Uterus (tissue), 4 donors: ENCODE measurements at places on chromosomes 7 and 10. TPM values are rescaled to one million over a fixed set of nuclear protein-coding genes. Genes with fewer than 3 reads are reported as not detected.
A peak's percentile ranks its signal among the peaks of the same experiment; 100 is the strongest.

DNA sequence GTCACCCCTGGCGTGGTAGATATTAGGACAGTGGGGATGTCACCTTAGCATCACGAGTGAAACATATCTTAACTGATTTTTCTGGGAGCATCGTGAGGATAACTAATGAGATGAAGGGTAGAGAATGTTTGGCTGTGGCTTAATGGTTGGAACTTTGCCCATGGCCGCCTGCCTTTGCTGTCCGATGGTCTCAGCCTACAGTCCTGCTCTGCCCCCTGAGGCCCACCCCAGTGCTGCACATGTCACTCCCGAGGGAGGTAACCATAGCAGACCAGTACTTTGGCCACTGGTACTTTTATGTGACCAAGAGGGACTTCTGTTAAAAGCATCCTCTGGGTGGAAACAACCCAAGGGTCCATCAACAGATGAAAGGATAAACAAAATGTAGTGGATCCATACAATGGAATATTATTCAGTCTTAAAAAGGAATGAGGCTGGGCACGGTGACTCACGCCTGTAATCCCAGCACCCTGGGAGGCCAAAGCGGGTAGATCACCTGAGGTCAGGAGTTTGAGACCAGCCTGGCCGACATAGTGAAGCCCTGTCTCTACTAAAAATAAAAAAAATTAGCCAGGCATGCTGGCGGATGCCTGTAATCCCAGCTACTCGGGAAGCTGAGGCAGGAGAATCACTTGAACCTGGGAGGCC is 58.4 kb downstream of the TACR2 start:
- no peaks in the 10 kb centered on the region for H3K27me3 ChIP-seq
- H3K4me3 ChIP-seq = no peak overlapping the region
- H3K36me3 ChIP-seq = no peaks in the 10 kb centered on the region
- H3K4me1 ChIP-seq = peaks cover 14% of the 10 kb centered on the region
- DNase-seq = no peak

GRCh38 chr7:26663874-26664273 is 200.5 kb downstream of the SKAP2 start:
- H3K4me3 ChIP-seq = no peak overlapping the region
- no peaks in the 10 kb centered on the region for H3K4me1 ChIP-seq
- no peak overlapping the region for H3K27ac ChIP-seq
- H3K36me3 ChIP-seq = no peaks in the 10 kb centered on the region
- H3K27me3 ChIP-seq = peaks cover 32% of the 10 kb centered on the region

C10orf90 gene
- 0.21 TPM for total RNA-seq

TSPAN13 gene
- 4.9 TPM for total RNA-seq

PTF1A gene
- 114 TPM for total RNA-seq

DNA sequence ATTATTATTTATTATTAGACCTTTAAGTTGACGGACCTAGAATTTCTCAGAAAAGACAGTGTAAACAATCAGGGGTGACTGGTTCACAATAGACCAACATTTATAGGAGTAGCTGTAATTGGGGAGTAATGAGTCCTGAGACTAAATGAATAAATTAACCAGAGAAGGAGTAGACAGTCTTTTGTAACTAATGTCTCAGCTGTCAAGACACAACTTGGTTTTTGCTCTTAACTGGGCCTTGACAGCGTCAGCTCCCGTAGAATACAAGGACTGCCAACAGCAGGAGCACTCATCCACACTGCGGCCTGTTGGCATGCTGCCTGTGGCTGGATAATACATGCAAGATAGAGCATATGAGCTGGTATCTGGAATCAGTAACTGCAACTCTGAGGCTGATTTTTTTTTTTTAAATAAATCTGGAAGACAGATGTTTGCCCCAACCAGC is 123.9 kb downstream of the CACNA2D1 start:
- H3K27ac ChIP-seq = no peak overlapping the region
- no peak overlapping the region for H3K4me3 ChIP-seq
- peak; percentile 79 for DNase-seq
- H3K4me1 ChIP-seq = no peaks in the 10 kb centered on the region

- H3K27me3 ChIP-seq = no peaks in the 10 kb centered on the region
- H3K4me1 ChIP-seq = no peaks in the 10 kb centered on the region
- no peaks in the 10 kb centered on the region for H3K36me3 ChIP-seq
- H3K4me3 ChIP-seq = no peak overlapping the region
Observed at GRCh38 chr7:157309988-157310668, 26.7 kb upstream of the DNAJB6 start.

EIF3A gene
- total RNA-seq = 107 TPM

ARHGEF5 gene
- 1.3 TPM for total RNA-seq

- DNase-seq = no peak
- no peak overlapping the region for H3K27ac ChIP-seq
- H3K27me3 ChIP-seq = no peaks in the 10 kb centered on the region
- H3K4me3 ChIP-seq = no peak overlapping the region
- no peaks in the 10 kb centered on the region for H3K4me1 ChIP-seq
- H3K36me3 ChIP-seq = no peaks in the 10 kb centered on the region
Observed at GRCh38 chr7:3917436-3917835, 616.4 kb downstream of the SDK1 start.

- H3K27me3 ChIP-seq = no peaks in the 10 kb centered on the region
- no peaks in the 10 kb centered on the region for H3K4me1 ChIP-seq
- no peak for DNase-seq
- no peaks in the 10 kb centered on the region for H3K36me3 ChIP-seq
- no peak overlapping the region for H3K4me3 ChIP-seq
Observed at GRCh38 chr7:96285579-96285978, 36.3 kb downstream of the SLC25A13 start.

COL17A1 gene
- 0.98 TPM for total RNA-seq

DNA sequence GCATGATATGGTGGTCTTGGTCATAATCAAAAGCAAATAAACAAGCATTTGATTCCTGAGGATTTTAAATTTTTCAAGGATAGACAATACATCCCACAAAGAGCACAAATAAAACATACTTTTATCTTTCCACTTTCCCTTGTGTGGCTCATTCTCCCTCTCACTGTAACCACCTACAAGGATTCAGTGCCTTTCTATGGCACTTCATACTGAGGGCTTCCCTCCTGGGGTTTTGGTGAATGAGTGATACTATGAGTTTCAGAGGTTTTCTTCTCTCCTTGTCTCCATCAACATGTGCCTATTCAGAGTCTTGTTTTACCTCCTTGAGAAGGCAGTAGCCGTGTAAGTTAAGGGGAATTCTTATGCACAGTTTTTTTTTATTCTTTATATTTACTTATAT is 296.0 kb upstream of the TEX47 start:
- H3K4me3 ChIP-seq = no peak overlapping the region
- DNase-seq = no peak
- no peaks in the 10 kb centered on the region for H3K27me3 ChIP-seq
- H3K36me3 ChIP-seq = no peaks in the 10 kb centered on the region
- H3K27ac ChIP-seq = no peak overlapping the region

DNA sequence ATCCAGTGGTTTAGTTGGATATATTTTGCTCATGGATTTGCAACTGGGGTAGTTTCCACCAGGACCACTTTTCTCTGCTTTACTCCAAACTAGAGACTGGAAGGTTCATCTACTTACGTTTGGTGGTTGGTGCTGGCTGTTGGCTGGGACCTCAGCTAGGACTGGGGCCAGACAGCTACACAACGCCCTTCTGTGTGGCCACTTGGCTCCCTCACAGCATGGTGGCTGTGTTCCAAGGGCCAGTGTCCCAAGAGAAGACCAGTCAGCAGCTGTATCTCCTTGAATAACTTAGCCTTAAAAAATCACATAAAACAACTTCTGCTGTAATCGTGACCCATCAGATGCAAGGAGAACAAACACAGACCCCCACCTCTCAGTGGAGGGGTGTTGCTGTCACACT is 4.2 kb upstream of the KCNH2 start:
- no peaks in the 10 kb centered on the region for H3K4me1 ChIP-seq
- DNase-seq = no peak
- no peak overlapping the region for H3K27ac ChIP-seq
- H3K27me3 ChIP-seq = no peaks in the 10 kb centered on the region
